Activated CD4-positive, alpha-beta T cell treated with anti-CD3 and anti-CD28 coated beads for 36 hours (primary cell): ENCODE measurements at places on chromosomes 13 and 19. TPM values are rescaled to one million over a fixed set of nuclear protein-coding genes. Genes with fewer than 3 reads are reported as not detected.

SPRYD7 gene
- total RNA-seq: 4.9 TPM

ZNF99 gene
- not detected for total RNA-seq

C13orf42 gene
- not detected for total RNA-seq

THSD8 gene
- total RNA-seq: 31.0 TPM

URAD gene
- not detected for total RNA-seq

LHB gene
- 0.51 TPM for total RNA-seq
